ENCODE measurements at places on chromosomes 16 and 17.

GRCh38 chr16:4157376-4157825 lies 41.2 kb upstream of the ADCY9 start:
- DNase-seq, result no peak

DNA sequence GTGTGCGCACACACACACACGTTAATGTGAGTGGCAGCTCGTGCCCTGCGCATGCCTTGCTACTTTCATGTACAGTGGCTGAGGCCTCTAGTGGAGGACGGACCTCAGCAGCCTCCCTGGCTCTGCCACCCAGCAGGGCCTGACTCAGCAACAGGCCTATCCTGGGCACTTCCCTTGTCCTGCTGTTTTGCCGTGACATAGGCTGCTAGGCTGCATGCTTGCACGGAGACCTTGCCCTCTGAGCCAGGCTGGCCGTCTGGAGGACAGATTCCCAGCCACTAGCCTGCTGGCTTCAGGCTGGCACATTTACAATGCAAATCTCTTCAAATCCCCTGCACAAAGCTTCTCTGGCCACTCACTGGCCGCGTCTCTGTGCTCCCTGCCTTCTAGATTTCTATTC lies 9.5 kb downstream of the RNF213 start:
- DNase-seq, result no peak

DNA sequence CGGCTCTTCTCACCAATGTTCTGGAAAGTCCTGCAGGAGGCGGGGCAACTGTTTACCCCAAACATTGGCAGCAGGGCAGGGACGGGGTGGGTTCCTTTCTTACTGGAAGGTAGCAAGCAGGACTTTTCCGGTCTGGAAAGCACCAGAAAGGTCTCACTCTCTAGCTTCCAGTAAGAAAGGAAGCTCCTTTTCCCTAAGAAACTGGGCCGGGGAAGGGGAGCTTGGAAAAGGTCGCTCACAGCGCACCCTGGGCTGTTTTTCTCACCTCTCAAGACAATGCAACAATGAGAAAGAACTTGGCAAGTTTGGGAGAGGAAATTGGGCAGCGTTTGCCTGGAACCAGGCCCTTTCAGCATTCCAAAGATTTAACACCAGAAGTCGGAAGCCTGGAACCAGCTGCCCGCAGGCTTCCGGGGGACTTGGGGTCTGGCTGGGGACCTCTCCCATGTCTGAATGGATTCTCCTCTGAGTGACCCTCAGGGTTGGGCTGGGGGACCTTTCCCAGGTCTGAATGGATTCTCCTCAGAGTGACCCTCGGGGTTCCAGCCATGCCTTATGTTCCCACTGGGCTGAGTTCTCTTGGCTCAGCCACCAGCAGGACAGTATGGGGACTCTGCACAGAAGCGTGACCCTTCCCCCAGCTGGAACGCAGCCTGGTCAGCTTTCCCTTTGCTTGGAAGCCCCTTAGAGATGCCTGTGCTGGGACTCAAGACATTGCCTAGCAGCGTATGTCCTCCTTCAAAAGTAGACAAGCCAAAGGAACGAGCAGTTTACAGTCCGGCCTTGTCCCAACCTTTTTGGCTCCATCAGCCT lies 166.5 kb upstream of the PLCG2 start:
- no peak for DNase-seq

- DNase-seq, result no peak
Measured at GRCh38 chr17:62140836-62141235, 75.8 kb upstream of the MED13 start.

DNA sequence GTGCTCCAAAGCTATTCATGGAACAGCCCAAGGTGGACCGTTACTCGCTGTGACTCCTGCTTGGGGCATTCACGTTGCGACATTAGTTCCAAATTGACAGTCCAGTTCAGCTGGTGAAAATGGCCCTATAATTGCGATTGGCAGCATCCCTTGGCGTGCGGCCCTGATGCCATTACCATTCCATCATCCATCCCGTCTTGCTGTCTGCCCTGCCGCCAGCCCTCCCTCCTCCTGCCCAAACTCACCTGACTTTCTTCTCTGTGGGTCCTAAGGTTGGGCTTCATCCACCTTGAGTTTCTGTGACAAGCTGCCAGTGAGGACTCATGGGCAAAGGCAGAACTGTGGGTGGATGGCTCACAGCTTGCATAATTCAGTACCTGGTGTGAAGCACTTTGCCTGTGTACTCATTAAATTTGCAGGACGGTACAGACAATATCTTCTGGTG lies 104.6 kb downstream of the RPTOR start:
- DNase-seq, result no peak
